CD4-positive, alpha-beta T cell treated with Interleukin-21 for 1 hour (primary cell): ENCODE measurements at places on chromosomes 5 and 9.
A peak's percentile ranks its signal among the peaks of the same experiment; 100 is the strongest.

DNA sequence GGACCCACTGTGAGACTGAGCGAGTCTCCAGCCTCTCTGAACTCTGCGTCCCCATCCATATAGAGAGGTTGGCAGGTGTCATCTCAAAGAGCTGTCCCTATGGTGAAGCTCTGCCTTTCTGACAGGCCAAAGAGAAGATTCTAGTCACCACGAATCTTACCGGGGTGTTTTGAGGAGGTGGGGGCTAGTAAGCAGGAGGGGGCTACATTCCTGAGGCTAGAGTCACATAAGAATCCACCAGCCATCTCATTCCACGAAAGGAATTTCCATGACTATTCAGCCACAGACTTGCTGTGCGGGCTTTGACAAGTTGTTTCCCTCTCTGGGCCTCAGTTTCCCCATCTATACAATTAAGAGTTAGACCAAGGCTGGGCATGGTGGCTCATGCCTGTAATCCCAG lies 16.3 kb downstream of the PDGFRB start:
- no peak for DNase-seq

GRCh38 chr5:142737179-142737578 lies 33.0 kb upstream of the ARHGAP26 start:
- DNase-seq = no peak

DNA sequence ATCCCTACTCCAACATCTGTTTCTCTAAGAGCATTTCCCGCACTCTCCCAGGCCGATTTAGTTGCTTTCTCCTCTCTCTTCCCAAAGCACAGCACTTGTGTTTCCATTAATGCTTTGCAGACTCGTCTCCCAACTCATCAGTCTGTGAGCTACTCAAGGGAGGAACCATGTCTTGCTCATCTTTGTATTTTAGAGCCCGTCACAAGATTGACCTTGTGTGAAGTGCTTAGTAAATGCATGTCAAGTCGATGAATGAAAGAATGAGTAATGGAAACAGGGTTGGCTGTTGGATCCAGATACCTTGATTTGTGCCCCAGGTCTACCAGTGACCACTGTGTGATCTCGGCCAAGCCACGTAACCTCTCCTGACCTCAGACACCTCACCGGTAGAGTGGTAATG lies 99.3 kb downstream of the KLF4 start:
- DNase-seq = no peak

DNA sequence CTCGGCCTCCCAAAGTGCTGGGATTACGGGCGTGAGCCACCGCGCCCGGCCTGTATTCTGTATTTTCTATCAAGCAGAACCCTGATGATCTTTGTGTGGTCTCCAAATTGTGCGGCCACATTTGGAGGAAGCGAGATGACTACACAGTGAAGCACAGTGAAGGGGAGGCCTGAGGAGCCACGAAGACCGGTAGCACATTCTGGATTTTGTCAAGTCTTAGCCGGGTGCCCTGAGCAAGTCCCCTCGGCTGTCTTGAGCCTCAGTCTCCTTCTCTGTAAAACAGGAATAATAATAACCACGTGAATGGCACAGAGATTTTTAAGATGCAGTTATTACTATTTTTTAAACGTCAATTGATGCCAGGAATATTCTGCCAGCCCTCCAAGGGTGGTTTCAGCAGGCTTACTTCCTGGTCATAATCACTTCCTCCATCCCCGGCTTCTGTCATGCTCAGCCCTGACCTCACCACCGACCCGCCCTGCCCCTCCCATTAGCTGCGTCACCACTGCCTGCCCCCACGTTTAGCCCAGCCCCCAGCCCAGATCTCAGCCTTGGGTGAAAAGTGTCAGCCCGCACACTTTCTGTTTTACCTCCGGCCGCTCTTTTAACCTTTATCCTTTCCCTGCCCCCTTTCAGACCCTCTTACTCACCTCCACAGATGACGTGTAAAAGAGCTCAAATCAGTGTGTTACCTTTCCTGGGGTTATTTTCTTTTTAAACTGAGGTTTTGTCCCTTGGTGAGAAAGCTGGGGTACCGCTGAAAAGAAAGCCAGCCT lies 27.0 kb upstream of the ERGIC1 start:
- peak; percentile 94 for DNase-seq

- DNase-seq = no peak
Observed at GRCh38 chr5:134432677-134433359, 21.1 kb upstream of the CDKN2AIPNL start.

DNA sequence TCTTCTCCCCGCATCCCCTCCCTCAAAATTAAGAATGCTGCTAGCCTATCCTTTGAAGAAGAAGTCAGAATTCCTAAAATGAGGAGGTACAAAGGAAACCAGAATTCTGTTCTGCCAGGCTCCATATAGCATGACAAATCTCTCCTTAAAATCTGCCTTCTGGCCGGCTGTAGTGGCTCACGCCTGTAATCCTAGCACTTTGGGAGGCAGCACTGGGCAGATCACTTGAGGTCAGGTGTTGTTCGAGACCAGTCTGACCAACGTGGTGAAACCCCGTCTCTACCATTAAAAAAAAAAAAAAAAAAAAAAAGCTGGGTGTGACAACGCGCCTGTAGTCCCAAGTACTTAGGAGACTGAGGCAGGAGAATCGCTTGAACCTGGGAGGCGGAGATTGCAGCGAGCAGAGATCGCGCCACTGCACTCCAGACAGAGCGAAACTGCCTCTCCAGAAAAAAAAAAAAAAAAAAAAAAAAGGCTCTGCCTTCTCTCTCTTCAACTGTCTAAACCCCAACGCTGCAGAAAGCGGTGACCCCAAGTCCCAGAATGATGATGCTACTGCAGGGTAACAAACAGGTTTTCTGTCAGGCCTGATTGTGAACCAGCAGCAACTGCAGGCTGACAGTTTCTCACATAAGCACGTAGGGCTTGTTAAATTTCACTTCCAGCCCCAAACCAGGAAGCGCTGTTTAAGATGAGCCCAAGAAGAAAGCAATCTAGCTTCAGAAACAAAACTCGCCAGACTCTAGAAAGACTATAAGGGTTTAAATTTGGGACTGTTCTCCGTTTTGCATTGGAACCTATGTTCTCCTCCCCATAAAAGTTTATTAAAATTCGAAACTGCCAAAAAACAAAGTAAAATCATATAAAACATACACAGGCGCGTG lies 963 bp upstream of the CAST start:
- peak; percentile 61 for DNase-seq

- no peak for DNase-seq
Observed at GRCh38 chr5:113057557-113057984, 81.0 kb downstream of the DCP2 start.

GRCh38 chr9:116693233-116693731 lies 6.2 kb downstream of the TRIM32 start:
- DNase-seq = no peak

- DNase-seq = no peak
Observed at GRCh38 chr5:34008802-34009201, 952 bp upstream of the AMACR start.

DNA sequence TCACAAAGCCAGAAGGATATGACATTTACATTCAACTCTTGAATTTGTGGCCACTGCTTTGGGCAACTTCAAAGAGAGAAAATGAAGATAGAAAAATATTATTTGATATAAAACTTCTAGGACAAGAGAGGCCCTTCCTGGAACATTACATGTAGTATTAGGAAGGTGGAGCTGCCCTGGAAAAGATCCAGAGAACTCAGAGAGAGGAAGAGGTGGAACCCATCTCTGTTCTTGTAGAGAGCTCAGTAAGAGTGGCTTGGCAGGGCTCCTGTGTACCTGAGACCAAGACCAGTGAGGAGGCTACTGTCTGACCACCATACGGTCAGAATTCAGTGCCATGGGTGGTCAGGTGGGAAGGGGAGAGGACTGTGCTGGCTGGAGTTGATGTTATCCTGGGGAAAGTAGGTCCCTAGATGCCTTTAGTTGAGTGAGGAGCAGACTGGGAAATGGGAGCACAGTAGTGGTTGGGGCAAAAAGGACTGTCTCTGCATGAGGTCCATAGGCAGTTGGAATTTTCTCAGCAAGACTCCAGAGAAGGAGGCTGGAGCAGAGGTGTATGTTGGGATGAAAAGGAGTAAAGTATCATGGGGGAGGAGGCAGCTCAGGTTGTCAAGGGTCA lies 7.6 kb downstream of the TGFBI start:
- DNase-seq = no peak
